ENCODE measurements at places on chromosomes 16 and 17. TPM values are rescaled to one million over a fixed set of nuclear protein-coding genes. Genes with fewer than 3 reads are reported as not detected.

GRCh38 chr17:81000631-81001357 lies 9.2 kb downstream of the CHMP6 start:
- no peak for DNase-seq

DNA sequence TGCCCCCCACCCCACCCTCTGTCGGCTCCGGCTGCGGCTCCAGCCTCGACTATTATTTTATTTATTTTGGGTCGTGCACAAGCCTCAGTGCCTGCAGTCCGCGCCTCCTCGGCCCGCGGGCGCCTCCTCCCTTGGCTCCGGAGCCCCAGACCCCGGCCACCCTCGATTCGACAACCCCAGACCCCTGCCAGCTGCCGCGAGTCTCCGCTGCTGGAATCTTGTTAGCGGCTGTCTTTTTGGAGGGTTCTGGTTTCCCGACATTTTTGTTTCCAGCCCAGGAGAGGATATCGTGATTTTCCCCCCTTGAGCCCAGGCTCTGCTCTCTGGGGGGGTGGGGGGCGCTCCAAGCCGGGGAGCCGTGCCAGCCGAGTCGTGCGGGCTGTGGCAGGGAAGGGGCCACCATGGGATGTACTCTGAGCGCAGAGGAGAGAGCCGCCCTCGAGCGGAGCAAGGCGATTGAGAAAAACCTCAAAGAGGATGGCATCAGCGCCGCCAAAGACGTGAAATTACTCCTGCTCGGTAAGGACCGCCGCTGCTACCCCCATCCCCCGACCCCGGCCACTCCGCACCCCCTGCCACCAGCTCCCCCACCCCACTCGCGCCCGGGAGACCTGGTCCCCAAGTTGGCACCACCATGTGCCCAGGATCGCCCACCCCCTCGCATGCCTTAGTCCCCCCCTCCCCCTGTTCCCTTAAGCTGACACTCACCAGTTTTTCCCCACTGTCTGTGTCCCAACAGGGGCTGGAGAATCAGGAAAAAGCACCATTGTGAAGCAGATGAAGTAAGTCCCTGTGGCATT lies 746 bp downstream of the GNAO1 start:
- no peak for DNase-seq

DNA sequence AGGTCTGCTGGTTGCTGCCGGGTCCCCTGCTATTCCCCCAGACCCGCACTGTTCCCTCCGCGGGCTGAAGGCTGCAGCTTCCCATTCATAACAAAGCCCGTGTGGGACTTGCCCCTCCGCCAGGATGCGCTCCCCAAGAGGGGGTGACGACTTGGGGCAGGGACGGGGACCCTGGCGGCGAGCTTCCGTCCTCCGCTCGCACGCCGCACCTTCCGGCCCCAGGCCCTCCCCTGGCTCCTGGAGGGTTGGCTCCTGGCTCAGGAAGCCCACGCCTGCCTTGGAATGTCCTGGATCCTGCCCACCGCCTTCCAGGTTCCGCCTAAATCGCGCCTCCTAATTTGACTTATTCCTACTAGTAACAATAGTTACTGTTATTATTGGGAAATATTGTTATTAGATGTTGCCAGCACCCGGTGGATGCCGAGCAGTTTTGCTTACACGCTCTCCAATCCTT lies 1.1 kb upstream of the TFAP4 start:
- peak; percentile 83 for DNase-seq

GRCh38 chr16:49622421-49623402 lies 233.2 kb downstream of the ZNF423 start:
- no peak for DNase-seq

- no peak for DNase-seq
Observed at GRCh38 chr16:55282441-55282840, 41.6 kb upstream of the IRX6 start.

DNA sequence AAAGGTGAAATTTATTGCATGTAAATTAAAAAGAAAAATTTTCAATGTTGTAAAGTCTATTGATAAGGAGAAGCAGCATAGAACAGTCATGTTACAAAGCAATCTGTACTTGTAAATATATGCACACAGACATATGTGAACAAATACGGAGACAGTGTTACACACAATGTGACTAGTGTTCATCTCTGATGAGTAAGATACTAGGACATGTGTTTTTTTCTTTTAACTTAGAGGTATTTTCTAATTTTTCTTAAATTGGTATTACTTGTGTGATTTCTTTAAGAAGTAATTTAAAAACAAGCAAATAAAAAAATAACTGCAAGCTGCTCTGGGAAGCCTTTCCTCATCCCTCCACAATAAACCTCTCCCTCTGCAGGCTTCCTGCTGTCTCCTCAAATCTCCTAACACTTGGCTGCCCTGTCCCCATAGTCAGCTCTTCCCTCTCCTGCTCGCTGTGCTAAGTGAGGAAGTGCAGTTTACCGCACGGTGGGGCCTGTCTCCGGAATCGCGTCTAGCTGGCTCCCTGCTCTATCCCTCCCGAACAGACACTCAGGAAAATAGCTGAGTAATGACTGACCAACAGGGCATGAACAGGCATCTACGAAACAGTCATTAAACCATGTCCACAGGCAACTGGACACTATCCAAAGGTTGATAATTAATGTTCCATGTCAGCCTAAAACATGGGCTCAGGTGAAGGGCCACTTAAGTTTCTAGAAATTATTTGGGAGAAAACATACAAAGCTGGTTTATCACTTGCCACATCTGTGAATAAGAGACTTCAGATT lies 35.9 kb downstream of the CMTM4 start:
- no peak for DNase-seq

GRCh38 chr17:72839131-72839725 lies 253.3 kb downstream of the SLC39A11 start:
- no peak for DNase-seq

DNA sequence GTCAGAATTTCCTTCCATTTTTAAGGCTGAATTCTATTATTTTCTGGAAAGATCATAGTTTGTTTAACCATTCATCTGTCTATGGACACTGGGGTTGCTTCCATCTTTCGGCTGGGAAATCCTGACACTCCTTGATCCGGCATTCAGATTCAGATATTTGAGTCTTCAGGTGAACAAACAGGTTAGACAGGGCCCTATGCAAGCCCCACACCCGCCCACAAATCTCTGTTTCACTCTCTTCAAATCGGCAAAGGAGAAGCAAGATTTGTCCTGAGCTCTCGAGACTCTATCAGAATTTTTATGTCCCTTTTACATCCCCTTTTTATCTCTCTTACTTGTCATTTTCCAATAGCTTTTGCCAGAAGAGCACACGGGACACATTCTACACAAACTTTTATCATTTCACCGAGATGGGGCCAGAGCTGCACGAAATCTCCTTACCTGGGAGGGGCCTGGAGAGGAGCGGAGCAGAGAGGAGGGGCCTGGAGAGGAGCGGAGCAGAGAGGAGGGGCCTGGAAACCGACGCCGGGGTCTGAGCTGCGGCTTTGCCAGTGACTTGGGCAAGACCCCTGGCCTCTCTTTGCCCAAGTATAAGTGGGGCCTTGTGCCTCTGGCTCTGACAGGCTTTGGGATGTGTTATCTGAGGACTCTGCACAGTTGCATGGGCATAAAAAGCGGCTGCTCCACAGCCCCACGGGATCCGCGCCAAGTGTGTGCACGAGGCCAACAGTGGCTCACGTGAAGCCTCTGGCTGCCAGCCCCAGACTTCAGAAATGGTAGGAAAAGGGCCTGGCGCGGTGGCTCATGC lies 54.3 kb upstream of the RBFOX3 start:
- DNase-seq, result peak; percentile 87

GRCh38 chr16:74950511-74950910 lies 34.4 kb downstream of the WDR59 start:
- DNase-seq, result no peak

GRCh38 chr16:85994492-85995490 lies 95.8 kb downstream of the IRF8 start:
- peak; percentile 31 for DNase-seq

Gene CTNS
- total RNA-seq, result 19.9 TPM

Gene WSCD1
- 1.8 TPM for total RNA-seq

Gene TBC1D3E
- total RNA-seq, result not detected

Gene VWA3A
- 0.26 TPM for total RNA-seq
